Osteoblast (primary cell): ENCODE measurements at places on chromosomes 2 and 18. TPM values are rescaled to one million over a fixed set of nuclear protein-coding genes. Genes with fewer than 3 reads are reported as not detected.

FOXD4L1 gene
- under 0.01 and 0.29 TPM in 2 replicates for total RNA-seq

MC2R gene
- total RNA-seq, result not detected in 2 replicates

- no peak for DNase-seq
- H3K4me3 ChIP-seq, result no peak overlapping the region
- H3K36me3 ChIP-seq, result no peaks in the 10 kb centered on the region
- peaks cover 23% of the 10 kb centered on the region for H3K4me1 ChIP-seq
- no peak overlapping the region for H3K27ac ChIP-seq
Measured at GRCh38 chr2:88639865-88640264, 12.6 kb upstream of the EIF2AK3 start.

- no peaks in the 10 kb centered on the region for H3K27me3 ChIP-seq
- peaks cover 10% of the 10 kb centered on the region for H3K4me1 ChIP-seq
- H3K4me3 ChIP-seq, result no peak overlapping the region
- H3K36me3 ChIP-seq, result no peaks in the 10 kb centered on the region
- H3K27ac ChIP-seq, result peak overlapping the region; percentile 24
Measured at GRCh38 chr2:148658807-148659722, 14.5 kb downstream of the EPC2 start.

GRCh38 chr2:98317214-98317613, 29.0 kb upstream of the CNGA3 start:
- no peaks in the 10 kb centered on the region for H3K4me1 ChIP-seq
- no peak overlapping the region for H3K4me3 ChIP-seq
- H3K27ac ChIP-seq, result no peak overlapping the region
- no peak for DNase-seq
- H3K27me3 ChIP-seq, result no peaks in the 10 kb centered on the region
- H3K36me3 ChIP-seq, result no peaks in the 10 kb centered on the region

- no peak overlapping the region for H3K4me3 ChIP-seq
- H3K36me3 ChIP-seq, result no peaks in the 10 kb centered on the region
- H3K27me3 ChIP-seq, result no peaks in the 10 kb centered on the region
- no peak overlapping the region for H3K27ac ChIP-seq
- no peaks in the 10 kb centered on the region for H3K4me1 ChIP-seq
Measured at GRCh38 chr2:21836261-21836660, 712.5 kb downstream of the TDRD15 start.

DNA sequence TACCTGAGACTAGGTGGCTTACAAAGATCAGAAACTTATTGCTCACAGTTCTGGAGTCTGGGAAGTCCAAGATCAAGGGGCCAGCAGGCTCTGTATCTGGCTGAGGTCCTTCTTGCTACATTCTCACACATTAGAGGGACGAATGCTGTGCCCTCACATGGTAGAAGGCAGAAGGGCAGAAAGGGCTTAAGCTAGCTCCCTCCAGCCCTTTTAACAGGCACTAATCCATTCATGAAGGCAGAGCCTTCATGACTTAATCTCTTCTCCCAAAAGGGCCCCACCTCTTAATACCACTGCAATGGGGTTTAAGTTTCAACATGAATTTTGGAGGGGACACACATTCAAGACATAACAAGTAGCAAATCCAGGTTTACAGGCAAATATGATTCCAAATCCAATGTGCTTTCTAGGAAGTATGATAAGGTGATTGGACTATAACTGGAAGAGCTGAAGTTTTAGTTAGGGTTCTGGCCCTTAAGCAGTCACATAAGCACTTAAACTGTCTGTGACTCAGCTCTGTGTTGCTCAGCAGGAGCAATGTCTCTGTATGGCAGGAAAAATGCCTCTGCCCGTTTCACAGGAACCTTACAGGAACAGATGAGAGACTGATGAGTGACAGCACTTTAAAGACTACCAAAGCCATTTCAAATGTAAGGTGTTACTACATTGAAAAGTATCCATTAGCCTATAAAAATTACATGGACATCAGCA, 119.6 kb upstream of the PTPRM start:
- no peak for DNase-seq
- no peak overlapping the region for H3K27ac ChIP-seq
- no peaks in the 10 kb centered on the region for H3K27me3 ChIP-seq
- H3K4me3 ChIP-seq, result no peak overlapping the region

GRCh38 chr2:237404413-237404812, 9.6 kb downstream of the COL6A3 start:
- DNase-seq, result no peak
- no peaks in the 10 kb centered on the region for H3K27me3 ChIP-seq
- peaks cover 61% of the 10 kb centered on the region for H3K36me3 ChIP-seq
- peak overlapping the region; percentile 96 for H3K27ac ChIP-seq
- no peak overlapping the region for H3K4me3 ChIP-seq
- H3K4me1 ChIP-seq, result peaks cover 85% of the 10 kb centered on the region

DNA sequence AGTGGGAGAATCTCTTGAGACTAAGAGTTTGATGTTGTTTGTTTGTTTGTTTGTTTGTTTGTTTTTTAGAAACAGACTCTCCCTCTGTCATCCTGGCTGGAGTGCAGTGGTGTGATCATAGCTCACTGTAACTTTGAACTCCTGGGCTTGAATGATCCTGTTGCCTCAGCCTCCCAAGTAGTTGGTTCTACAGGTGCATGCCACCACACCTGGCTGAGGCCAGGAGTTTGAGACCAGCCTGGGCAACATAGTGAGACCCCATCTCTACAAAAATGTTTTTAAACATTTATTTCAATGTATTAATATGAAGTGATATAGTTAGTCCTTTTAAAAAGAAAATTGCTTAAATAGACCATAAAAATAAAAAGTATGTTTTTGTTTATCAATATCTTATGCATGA, 35.6 kb downstream of the MAP3K19 start:
- H3K27me3 ChIP-seq, result peaks cover 4% of the 10 kb centered on the region
- no peak for DNase-seq
- H3K27ac ChIP-seq, result no peak overlapping the region
- no peaks in the 10 kb centered on the region for H3K36me3 ChIP-seq
- no peak overlapping the region for H3K4me3 ChIP-seq
- H3K4me1 ChIP-seq, result no peaks in the 10 kb centered on the region

GRCh38 chr2:46072101-46072820, 224.9 kb upstream of the EPAS1 start:
- H3K36me3 ChIP-seq, result no peaks in the 10 kb centered on the region
- H3K27ac ChIP-seq, result peak overlapping the region; percentile 97
- H3K4me1 ChIP-seq, result peaks cover 59% of the 10 kb centered on the region
- no peak for DNase-seq
- H3K4me3 ChIP-seq, result peak overlapping the region; percentile 17
- no peaks in the 10 kb centered on the region for H3K27me3 ChIP-seq
